ENCODE measurements at places on chromosomes 16 and 17. TPM values are rescaled to one million over a fixed set of nuclear protein-coding genes. Genes with fewer than 3 reads are reported as not detected.

CA7 gene
- total RNA-seq = not detected

- DNase-seq = no peak
Observed at GRCh38 chr17:8320990-8321389, 10.9 kb downstream of the ARHGEF15 start.

GRCh38 chr16:4936181-4936990 is 562 bp downstream of the PPL start:
- no peak for DNase-seq

PRSS27 gene
- 1.2 TPM for total RNA-seq

- no peak for DNase-seq
Observed at GRCh38 chr17:45120558-45120957, 11.8 kb downstream of the PLCD3 start.

- no peak for DNase-seq
Observed at GRCh38 chr17:12133183-12133582, 112.5 kb downstream of the MAP2K4 start.

- no peak for DNase-seq
Observed at GRCh38 chr17:66552371-66552770, 250.0 kb downstream of the PRKCA start.

- no peak for DNase-seq
Observed at GRCh38 chr17:17606416-17607000, 15.0 kb upstream of the PEMT start.

GRCh38 chr17:6172642-6173330 is 102.6 kb downstream of the WSCD1 start:
- no peak for DNase-seq

P2RX5 gene
- total RNA-seq = 24.6 TPM

- DNase-seq = no peak
Observed at GRCh38 chr17:11279776-11280344, 38.8 kb downstream of the SHISA6 start.

GRCh38 chr17:58755269-58755576 is 431 bp upstream of the PPM1E start:
- no peak for DNase-seq

DNA sequence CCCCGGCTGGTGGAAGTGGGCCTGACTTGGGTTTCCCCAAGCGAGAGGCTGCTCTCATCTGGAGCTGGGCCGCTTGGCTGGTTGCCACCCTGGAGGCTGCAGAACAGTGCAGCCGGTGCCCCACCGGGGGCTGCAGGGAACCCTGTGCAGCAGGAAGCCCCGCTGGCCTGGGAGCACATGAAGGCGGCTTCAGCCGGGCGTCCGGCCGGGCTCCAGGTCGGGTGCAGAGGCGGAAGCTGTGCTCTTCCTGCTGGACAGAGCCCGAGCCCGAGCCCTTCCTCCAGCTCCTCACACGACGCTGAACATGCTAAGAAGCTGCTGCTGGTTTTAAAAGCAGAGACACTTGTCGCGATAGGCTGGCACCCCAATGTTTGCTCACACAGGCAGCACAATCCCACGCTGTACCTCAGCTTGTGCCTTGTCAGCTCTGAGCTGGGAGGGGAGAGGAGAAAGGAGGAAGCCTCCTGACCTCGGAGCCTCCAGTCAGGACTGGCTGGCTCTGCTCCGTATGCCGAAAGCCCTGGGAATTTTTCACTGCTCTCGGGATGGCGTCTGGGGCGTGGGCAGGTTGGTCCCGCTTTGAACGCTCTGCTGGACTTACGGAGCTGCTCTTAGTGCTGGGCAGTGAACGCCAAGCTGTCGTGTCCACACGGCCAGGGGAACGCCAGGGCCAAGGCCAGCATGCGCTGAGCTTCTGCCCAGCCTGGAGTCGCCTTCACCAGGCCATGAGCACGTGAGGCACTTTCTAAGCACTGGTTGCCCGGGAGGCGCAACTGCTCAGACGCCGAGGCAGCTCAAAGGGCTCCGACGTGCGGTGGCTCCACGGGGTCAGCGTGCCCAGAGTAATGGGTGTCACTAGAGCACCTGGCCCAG is 8.8 kb downstream of the CDK5R1 start:
- DNase-seq = no peak

- DNase-seq = no peak
Observed at GRCh38 chr17:13272296-13272695, 254.5 kb upstream of the ELAC2 start.

- DNase-seq = no peak
Observed at GRCh38 chr16:75026892-75027391, 28.1 kb downstream of the ZNRF1 start.

CCL18 gene
- total RNA-seq = not detected

DNA sequence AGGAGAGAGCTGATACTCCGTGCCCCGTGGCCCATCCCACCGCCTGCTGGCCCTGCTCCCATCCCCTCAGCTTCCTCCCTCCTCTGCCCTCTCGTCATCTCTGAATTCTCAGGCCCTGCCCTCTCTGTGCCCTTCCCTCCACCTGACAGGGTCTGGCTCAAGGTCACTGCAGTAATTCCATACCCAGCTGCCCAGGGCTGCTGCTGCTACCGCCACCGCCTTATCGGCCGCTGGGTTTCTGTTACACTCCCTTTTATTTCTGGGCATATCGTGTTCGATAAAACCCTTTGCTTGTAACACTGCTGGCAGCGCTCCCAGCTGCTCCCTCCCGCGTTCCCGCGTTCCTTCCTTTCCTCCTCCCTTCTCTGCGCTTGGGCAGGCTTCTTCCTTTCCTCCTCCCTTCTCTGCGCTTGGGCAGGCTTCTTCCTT is 1.2 kb downstream of the EPN3 start:
- no peak for DNase-seq

ABCA3 gene
- 10.9 TPM for total RNA-seq

DNA sequence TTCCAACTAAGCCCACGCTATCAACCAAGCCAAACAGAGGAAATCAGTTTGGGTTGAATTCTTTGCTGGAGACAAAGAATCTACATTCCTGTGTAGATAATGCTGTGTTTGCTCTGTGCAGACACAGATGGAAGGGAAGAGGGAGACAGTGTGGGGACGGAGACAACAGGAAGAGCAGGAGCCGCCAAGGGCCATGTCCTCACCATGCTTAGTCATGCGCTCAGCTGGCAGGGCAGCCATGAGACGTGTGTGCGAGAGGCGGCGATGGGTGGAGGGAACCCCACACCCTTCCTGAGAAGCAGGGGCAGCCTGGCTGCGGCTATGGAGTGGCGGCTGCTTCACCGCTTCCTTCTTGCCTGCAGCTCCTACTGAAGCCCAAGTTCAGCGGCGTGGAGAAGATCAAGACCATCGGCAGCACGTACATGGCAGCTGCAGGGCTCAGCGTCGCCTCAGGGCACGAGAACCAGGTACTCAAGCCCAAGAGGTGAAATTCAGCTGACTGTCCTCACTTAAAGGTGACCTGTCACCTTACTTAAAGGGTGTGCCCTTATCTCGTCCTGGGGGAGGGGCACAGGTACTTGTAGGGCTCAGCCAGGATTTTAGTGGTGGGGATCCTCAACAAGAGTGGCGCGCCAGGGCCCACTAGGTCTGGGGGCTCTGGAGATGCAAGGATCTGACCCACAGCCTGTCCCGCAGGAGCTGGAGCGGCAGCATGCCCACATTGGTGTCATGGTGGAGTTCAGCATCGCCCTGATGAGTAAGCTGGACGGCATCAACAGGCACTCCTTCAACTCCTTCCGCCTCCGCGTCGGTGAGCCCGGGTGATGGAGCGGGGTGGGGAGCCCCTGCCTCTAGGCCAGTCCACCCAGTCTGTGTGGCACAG is 47.5 kb downstream of the ADCY7 start:
- peak; percentile 64 for DNase-seq

DNA sequence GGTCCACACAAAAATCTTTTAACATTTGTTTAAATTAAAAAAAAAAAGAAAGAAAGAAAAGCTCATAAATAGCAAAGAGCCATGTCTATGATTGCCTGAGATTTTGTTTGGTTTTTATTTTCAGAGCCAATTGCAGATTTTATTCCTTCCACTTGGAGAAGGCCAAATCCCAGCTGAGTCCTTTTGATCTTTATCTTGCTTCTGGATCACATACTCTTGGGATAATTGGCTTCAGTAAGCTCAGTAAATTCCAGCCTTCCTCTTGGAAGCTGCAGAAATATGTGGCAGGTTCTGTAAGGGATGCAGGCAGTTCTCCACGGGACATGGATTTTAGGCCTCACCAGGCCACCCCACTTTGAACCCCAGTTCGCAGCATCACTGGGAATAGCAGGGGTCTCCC is 63.3 kb upstream of the TMC5 start:
- no peak for DNase-seq

GRCh38 chr17:71168053-71168741 is 952.6 kb upstream of the SOX9 start:
- no peak for DNase-seq

DNA sequence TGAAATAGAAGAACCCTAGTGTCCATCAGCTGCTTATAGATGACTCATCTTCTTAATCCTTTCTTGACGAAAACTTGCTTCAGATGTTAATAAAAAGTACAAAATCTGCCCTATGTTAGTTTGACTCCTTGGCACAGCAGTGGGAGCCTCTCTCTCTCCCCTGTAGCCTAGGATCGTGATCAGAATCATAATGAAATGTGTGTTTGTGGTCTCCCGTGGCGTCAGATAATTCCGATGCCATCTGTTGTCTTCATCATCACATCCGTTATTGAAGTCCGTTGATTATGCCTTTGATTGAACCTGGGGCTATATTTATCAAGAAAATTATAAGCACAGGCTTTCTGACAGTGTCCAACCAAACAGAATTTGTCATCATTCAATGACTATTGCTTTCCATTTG is 102.5 kb downstream of the BMERB1 start:
- DNase-seq = no peak

TEX14 gene
- total RNA-seq = 0.28 TPM

DNA sequence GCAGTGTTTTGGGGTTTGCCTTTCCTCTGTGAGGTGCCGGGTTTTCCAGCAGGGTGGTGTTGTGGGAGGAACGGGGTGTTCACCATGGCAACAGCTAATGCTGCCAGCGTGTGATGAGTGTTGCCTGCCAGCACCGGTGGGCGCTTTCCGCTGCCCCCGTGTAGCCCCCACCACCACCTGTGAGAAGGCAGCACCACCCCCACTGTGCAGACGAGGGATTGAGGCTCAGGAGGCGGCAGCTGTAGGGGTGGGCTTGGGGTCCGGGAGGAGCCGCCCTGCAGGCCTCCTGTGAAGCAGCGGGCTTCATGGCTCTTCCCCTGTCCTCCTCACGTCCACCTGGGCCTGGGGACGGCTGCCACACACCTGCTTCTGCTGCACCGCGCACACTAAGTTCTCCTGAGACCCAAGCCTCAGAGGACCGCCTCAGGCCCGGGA is 5.2 kb downstream of the RAB40C start:
- DNase-seq = no peak

DNA sequence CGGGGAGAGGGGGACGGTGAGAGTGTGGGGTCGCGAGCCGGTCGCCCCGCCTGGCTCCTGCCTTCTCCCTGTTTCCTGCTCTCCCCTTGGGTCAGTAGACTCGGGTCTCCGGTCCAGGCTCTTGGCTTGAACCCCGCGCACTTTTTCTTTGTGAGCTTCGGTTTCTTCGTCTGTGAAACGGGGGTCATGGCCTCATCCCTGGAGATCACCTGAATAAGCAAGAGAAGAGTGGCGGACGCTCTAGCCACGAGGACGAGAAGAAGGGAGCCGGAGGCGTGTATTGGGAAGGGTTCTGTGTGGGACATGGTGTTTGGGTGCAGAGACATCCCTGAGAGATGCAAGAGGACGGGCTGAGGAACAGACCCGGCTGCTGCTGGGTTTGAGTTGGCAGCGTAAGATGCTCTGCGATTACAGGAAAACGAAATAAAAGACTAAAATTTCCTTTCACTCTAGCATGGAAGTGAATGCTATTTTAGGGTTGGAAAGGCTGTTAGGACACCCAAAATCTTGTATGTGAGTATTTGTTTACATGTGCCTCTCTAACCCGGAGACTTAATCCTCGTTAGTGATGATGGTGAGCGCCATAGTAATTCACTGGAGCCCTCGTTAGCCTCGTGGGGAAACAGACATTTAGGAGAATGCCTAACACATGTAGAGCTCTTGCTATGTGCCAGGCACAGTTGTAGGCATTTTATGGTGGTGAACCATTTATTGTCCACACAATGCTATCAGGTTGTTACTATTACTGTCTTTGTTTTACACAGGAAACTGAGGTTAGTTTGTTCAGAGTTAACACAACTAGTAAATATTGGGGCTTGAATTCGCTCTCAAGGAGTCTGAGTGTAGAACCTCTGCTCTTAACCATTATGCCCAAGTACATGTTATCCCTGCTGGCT is 646 bp downstream of the KIF22 start:
- no peak for DNase-seq

TIMP2 gene
- 2.9 TPM for total RNA-seq

PHB1 gene
- 227 TPM for total RNA-seq

GRCh38 chr17:48998587-48999440 is 1.6 kb downstream of the IGF2BP1 start:
- peak; percentile 9 for DNase-seq

LRRC46 gene
- total RNA-seq = 0.14 TPM

- DNase-seq = no peak
Observed at GRCh38 chr16:84071121-84071520, 28.5 kb upstream of the SLC38A8 start.

SUPT4H1 gene
- 63.3 TPM for total RNA-seq

SPN gene
- 329 TPM for total RNA-seq

DNA sequence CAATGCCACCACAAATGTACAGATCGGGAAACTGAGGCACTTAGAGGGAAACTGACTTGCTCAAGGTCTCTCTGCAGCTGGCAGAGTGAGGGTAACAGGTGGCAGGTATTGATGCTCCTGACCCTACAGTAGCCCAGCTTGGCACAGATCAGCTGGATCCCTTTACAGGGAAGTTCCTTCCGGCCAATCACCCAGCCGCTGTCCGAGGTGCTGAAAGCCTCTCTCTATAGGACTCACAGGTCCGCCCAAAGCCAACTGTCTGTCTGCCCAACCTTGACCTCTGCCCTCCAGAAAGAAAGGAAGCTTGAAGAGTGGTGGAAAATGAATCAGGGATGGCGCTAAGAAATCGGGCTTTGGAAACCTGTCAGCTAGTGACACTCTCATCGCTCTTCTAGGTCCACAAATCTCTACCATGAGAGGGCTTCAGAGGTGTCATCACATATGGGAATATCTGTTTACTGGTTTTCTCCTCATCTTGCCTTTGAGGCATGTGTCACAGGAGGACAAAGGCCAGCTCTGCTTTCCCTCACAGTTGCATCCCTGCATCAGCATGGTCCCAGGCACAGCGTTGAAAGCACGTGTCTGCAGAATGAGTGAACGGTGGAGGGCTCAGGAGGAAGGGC is 246.2 kb downstream of the KATNIP start:
- DNase-seq = peak; percentile 57

DNA sequence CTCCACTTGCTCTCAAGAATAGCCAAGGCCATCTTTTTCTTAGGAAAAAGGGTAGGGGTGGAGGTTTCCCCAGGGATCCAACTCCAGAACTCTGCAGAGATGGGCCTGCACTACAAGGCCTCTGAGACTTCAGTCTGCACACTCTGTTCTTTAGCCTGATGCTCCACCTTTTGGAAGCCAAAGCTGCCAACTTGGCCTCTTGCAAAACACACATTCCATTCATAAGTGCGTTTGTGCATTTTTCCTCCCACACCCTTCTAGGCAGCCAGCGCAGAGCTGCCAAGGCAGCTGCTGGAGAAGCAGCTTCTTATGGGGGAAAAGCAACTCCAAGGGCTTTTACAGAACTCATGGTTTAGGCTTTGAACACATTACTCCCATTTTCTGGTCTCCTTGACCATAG is 45.3 kb downstream of the REXO5 start:
- no peak for DNase-seq
